ENCODE measurements at places on chromosomes 5 and 9.

- DNase-seq: no peak
Measured at GRCh38 chr5:6551287-6551954, 81.4 kb downstream of the NSUN2 start.

- DNase-seq: no peak
Measured at GRCh38 chr5:146081556-146081955, 23.8 kb downstream of the PLAC8L1 start.

GRCh38 chr5:55481293-55481855 lies 53.4 kb downstream of the PLPP1 start:
- no peak for DNase-seq

DNA sequence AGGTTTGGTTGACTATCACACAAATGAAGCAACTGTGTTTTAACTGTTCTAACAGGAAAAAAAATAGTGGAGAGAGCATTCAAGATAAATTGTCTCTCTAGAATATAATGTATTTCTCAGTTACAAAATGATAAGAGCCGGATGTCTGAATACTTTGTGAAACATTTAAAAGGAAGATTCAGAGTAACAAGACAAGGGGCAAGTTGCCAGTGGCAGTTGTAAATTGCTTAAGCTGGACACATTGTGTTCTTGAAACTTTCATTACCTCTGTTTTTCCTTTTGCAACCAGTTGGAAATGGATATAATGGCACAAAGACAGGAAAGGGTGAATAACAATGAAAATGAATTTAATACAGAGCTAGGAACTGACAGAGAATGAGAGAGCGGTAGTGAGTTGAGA lies 15.2 kb upstream of the TBCA start:
- no peak for DNase-seq

GRCh38 chr5:61790678-61791077 lies 458.6 kb downstream of the ZSWIM6 start:
- no peak for DNase-seq

DNA sequence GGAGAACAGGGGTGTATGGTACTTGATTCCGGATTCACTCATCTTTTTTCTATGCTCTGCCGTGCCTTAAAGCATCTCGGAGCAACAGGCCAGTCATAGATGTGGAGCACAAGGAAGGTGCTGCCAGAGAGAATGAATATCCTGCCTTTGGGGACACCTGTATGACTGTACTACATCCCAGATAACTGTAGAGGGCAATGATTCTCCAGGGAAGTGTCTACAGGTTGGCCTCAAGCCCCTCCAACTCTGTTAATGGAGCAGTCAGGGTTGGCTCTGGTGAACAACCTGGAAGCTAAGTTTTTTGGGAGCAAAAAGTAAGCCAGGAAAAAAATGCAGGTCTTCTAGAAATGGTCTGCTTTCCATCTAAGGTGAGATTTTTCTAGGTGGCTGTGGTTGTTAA lies 71.0 kb downstream of the NREP start:
- DNase-seq: no peak

GRCh38 chr9:136464241-136464640 lies 18.6 kb downstream of the SEC16A start:
- no peak for DNase-seq

DNA sequence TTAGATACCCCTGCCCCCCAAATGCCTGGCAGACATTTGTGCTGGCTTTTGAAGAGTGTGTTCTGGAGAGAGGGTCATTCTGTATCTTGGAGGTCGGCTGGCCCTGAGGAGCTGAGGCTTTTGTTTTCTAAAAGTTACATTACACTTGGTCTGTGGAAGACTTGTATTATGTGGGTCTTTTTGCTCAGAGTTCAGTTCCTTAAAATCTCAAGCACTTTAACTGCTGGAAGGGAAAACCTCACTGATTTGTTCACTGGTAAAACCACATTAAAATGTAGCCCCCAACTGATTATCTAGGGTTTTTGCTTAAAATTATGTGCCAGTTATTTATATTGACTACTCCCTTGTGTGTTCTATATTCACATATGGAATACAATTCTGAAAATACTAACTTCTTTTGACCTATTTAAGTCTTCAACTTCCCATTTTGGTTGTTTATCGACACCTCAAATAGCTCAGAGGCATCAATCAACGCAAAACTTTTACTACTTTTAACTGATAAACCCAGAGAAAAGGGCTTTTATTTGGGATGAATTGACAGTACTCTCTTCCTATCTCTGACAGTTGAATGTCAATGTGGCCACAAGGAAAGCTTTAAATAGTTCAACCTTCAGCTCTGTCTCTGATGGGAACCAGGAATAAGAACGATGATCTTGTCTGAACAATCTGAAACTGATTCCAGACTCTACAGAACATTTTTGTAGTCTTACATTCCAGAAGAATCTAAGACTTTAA lies 54.0 kb upstream of the MAP3K1 start:
- no peak for DNase-seq

DNA sequence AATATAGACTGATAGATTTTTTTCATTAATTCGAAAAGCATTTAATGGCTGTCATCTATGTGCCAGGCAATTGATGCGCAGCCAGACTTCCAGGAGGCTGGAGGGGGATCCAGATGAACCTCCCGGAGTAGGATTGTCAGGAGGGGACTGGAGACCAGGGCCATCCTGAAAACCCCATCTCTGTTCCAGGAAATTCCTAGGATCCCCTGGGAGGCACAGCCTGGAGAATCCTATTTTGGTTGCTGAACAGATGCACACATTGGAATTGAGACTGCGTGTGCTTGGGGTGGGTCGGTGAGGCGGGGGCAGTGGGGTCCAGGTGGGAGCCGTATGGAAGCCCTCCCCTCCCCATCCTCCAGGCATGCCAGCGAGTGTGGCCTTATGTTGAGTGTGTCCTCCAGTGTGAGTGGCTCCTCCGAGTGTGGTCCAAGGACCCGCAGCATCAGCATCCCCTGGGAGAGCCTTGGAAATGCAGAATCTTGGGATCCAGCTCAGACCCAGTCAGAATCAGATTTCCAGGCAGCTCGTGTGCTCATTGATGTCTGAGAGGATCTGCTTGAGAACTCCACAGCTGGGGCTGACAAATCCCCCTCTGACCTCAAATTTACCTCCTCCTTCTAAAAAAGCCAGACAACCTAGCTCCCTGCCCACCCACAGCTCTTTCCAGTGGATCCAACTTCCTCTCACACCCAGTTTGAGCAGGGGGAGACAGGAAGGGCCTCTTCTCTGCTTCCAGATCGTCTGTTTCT lies 38.7 kb downstream of the ROPN1L start:
- no peak for DNase-seq

DNA sequence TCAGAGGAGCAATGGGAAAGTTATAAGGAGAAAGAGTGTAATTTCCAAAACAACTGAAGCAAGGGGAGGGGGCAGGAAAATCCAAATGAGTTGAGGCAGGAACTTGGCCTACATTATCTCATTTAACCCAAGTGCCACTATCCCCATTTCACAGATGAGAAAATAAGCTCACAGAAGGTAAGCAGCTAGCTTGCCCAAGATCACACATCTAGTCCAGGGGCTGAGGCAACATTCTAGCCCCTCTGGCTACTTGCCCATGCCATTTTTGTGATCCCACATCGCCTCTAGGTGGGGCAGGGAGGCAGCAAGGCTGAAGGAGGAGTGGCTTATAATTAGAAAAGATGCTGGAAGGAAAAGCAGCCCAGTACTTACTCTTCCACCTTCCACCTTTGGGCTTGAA lies 2.6 kb upstream of the PSIP1 start:
- DNase-seq: no peak

DNA sequence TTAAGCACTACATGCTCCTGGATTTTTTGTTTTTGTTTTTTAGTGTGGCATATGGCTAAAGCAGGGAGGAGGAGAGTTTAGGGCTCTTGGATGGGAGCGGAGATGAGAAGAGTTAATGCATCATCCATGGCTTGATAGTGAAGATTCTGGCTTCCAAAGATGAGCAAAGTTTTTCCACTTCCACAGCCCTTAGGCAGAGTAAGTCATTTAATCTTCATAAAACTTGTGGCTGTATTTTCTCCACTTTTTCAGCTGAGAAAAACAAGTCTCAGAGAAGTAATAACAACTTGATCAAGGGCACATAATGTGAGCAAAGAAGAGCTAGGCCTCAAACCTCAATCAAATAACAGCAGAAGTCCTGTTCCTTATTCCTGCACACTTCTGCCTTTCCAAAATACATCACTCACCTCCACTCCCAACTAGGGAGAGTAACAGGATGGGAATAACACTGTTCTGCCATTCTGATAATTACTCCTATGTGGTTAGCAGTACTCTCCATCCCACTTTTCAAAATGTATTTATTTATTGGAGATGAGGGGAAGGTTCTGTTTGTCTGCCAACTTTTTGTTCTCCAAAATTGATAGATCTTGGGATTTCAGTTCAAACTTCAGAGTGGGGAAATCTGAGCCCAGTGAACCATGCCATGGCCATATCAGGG lies 53.7 kb upstream of the DPYSL3 start:
- no peak for DNase-seq

DNA sequence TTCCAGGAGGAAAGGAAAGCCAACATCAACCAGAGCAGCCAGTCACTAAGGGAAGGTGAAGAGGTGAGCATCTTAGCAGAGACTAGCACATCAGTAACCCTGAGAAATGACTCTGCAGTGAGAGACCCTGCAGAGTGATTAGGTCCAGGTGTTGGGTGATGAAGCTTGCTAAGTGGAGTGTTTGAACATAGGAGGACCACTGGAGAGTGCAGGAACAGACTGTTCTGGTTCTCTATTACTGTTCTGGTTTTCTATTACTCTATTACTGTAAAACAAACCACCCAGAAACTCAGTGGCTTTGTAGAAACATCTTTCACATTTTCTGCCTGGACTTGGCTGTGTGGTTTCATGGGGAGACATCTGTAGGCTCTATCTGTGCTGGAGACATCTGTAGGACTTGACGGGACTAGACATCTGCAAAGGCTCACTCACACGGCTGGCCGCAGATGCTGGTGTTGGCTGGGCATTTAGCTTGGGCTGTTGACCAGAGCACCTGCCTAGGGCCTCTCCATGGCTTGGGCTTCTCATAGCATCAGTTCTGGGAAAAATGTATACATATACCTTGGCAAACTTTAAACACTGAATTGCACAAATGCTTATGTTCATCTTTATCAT lies 33.4 kb upstream of the SPATA31E1 start:
- DNase-seq: no peak

DNA sequence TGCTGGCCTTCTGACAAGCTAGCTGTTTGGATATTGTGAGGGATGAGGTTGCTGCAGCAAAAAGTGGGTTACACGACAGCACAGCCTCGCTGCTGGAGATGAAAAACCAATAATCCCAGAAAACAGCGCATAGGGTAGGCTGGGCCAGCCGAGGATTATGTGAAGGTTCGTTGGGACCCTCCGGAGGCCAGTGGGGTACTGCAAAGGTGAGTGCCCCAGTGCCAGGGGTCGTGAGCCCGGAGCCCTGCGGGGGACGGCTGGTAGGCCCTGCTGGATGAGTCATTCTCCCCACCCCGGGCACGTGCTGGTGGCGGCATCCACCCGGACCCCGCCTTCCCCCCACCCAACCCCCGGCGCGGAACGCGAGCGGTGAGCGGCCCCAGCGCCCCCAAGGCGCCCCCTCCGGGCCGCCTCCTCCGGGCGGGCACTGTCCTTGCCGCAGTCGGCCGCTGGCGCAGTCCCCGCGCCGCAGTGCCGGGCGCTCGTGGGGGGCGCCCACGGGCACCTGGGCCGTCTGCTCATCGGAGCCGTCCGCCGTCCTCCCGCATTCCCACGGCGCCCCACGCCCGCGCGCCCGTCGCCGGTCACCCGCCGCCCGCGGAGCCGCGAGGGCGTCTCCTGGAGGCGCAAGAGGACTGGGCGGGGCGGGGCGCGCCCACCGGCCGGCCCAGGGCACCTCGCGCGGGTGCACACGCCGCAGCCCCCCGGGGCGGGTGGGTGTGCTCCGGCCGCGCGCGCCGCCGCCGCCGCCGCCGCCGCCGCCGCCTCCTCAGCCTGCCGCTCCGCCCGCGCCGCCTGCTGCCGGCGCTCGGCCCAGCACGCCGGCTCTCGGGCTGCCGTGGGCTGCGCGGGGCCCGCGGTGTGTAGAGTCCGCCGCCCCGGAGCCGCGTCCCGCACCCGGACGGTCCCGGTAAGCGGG lies at the start of gene PHF24:
PHF24 (plus strand) TSS at position 794 of the 919 bp plus-strand sequence. CDS start 13,014 bp downstream, outside the sequence.
- no peak for DNase-seq

DNA sequence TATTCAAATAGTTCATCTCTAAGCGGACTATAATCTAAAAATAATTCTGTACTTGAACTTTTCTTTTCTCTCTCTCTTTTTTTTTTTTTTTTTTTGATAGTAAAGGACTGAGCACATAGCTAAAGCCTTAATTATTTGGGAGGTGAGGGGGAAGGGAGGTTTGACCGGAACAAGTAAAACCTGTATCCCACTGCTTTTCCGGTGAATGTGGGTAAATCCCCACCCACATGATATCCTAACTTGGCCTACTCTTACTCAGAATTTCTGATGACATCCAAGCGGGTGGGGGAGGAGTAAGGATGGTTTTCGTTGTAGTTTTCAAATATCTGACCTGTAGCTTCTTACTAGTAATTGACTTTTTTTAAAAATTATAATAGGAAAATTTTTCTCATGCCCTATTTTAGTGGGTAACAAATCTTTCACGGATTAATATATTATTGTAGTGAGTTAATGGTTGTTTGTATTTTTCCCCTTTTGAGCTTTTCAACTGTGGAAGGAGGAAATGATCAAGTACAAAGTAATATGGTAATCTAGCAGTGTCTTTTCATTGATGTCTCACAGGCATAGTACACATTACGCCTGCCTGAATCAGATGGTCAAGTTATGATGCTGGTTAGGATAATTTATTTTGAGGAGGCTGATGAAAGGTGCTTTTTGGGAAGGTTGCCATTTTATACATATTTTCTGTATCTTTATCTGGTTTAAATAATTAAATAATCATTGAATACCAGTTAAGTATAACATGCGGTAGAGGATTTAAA lies 2.2 kb upstream of the ELL2 start:
- no peak for DNase-seq

- DNase-seq: no peak
Measured at GRCh38 chr5:77560677-77561263, 68.7 kb upstream of the WDR41 start.

- no peak for DNase-seq
Measured at GRCh38 chr5:122559676-122560075, 215.2 kb upstream of the SNX2 start.

- DNase-seq: no peak
Measured at GRCh38 chr5:131377785-131378325, 114.0 kb downstream of the CDC42SE2 start.

- no peak for DNase-seq
Measured at GRCh38 chr9:21294364-21294774, 10.7 kb downstream of the IFNA5 start.

- DNase-seq: no peak
Measured at GRCh38 chr5:131079232-131079631, 85.8 kb downstream of the HINT1 start.

- no peak for DNase-seq
Measured at GRCh38 chr9:131567910-131568309, 22.6 kb downstream of the PRRT1B start.

DNA sequence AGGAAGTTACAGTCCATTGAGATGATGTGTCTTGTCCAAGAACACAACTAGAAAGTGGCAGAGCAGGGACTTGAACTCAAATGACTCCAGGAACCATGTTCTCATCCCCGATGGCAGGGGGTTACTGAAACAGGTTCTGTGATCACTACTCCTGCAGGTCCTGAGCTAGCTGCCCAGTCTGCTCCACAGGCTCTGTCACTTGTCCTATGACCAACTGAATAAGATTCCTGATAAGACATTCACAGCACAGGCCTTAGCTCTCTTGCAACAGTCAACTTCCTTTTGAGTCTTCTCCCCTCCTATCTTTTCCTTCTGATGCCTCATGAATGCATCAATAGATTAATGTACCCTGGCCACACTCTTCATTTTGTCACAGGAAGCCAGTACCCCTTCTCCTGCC lies 109.2 kb downstream of the SH3TC2 start:
- DNase-seq: no peak

- DNase-seq: peak; percentile 83
Measured at GRCh38 chr9:128094166-128094949, 26.3 kb downstream of the SLC25A25 start.

GRCh38 chr9:90808398-90808797 lies 6.8 kb downstream of the SYK start:
- DNase-seq: no peak
